ENCODE measurements at places on chromosomes 7 and 10.

DNA sequence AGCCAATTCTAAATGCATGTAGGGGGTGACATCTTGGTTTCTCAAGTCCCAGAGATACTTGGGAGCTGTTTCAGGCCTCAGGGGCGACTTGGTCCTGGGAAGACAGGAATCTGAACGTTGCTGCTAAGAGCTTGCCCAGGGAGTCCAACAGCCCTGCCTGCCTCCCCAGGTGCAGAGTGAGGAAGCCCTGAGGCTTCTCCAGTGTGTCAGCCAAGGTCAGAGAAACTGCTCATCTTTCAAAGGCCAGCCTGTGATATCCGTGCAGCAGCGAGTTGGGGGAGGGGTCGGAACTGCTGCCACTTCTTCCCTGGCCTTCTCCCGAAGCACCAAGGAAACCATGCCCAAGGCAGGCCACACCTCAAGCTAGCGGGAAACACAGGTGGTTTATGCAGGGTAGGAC lies 9.7 kb downstream of the GDF2 start:
- no peak for DNase-seq

- no peak for DNase-seq
These were observed 3.5 kb downstream of the ZP3 start for GRCh38 chr7:76428149-76428823.

GRCh38 chr10:95785317-95785716 lies 29.4 kb downstream of the ENTPD1 start:
- DNase-seq = no peak

DNA sequence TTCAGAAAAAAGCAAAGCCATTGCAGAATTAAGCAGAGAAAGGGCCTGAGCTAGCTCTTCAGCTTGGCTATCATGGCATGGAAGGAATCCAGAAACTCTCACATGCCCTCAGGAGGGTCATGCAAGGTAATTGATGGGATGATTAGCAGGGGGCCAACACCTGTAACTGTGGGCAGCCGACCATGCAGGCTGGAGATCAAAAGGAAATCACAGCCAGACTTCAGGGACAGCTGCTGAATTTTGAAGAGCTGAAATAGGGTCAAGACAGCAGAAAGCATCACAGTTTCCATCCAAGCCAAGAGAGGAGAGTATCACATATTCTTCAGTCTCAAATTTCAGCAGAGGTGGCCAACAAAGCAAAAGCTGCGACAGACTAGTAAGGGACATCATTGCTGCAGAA lies 239.6 kb upstream of the STEAP1 start:
- DNase-seq = no peak

DNA sequence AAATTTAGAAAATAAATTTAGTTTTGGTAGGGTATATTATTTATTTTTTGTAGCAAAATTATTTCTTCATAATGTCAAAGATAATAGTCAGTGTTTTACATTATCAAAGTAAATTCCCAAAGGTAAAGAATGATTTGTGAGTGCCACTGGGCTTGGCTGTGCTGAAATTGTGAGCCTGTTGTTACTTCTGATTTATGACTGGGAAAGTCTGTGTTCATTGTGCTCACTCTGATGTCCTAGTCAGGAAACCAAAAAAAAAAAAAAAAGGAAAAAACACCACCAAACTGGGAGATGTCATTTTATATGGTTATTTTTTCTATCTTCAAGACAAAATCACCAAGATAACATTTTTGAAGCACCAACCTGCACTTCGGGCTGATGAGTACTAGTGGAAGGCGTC lies 44.3 kb downstream of the MDFIC start:
- DNase-seq = no peak

- DNase-seq = no peak
These were observed 52.0 kb downstream of the TSPAN15 start for GRCh38 chr10:69503001-69503895.
